ENCODE measurements at places on chromosomes 2 and 18. TPM values are rescaled to one million over a fixed set of nuclear protein-coding genes. Genes with fewer than 3 reads are reported as not detected.

Gene NOSTRIN
- polyA plus RNA-seq, result 37.2 TPM

- DNase-seq, result no peak
These were observed at the start of gene PSD4 for GRCh38 chr2:113173542-113174375. Gene PSD4, plus strand, starts transcription at chr2:113173971. Its CDS starts 8,486 bp downstream, at chr2:113182457.

DNA sequence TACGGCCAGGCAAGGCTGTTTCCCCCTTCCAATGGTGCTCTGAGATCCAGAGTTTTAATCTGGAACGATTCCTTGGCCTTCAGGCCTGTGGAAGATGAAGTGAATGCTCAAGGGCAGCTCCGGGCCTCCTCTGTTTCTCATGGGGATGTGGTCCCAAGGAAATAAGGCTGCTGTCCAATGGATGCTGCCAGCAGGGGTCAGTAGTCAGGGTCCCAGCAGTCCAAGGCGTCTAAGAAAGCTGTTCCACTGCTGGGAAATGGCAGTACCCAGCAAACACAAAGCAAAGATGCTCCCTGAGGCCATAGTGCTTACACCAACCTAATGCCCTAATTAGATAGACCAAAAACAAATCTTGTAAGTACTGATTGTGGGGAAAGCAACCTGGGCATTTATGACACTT is 12.5 kb downstream of the NMS start:
- no peak for DNase-seq

GRCh38 chr2:60496956-60497355 is 56.5 kb downstream of the BCL11A start:
- DNase-seq, result no peak

DNA sequence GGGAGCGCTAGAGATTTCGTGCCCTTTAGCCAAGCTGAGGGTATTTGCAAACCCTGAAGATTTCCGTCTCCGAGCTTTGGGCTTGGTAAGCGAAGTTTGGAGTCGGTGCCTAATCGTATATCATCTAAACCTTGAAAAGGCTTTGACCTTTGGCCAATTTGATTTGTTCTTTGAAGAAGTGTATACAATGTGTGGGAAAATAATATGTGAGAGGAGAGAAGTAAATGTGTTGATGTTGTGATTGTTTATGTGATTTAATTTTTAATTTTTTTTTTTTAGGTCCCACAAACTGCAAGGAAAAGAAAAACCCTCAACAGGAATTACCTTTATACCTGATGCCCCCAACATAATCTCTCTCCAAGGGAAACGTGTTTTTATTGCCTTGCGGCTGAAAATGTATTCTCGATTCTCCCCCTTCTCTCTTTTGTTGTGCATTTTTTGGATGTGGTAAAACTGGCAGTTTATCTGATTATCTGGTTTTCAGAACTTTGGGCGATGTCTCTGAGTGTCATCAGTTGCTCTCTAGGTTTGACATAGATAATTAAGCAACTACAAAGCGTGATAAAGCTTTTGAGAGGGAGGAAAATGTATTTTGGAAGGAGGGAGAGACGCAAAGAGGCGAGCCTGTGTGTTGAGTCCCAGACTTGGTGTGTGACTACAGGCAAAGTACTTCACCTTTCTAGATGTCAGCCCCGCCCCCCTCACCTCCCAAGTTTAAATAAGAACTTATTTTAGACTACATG is 912 bp upstream of the FBXO11 start:
- no peak for DNase-seq

DNA sequence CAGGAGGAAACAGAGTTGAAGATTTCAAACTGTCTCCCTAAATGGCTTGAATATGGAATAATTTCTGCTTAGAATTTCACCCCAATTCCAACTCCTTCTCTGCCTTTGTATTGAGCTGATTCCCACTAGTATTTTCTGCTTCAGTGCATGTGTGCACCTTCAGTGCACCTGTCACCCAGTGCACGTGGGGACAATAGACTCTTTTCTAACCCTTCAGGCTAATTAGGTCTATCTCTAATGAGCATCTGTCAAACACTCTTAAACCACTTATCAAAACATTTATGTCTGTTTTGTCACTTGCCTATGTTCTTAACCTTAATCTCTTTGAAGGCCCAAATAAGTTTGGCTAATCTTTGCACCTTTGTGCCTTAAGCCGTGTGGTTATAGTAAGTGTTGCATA is 232.0 kb upstream of the NETO1 start:
- no peak for DNase-seq

DNA sequence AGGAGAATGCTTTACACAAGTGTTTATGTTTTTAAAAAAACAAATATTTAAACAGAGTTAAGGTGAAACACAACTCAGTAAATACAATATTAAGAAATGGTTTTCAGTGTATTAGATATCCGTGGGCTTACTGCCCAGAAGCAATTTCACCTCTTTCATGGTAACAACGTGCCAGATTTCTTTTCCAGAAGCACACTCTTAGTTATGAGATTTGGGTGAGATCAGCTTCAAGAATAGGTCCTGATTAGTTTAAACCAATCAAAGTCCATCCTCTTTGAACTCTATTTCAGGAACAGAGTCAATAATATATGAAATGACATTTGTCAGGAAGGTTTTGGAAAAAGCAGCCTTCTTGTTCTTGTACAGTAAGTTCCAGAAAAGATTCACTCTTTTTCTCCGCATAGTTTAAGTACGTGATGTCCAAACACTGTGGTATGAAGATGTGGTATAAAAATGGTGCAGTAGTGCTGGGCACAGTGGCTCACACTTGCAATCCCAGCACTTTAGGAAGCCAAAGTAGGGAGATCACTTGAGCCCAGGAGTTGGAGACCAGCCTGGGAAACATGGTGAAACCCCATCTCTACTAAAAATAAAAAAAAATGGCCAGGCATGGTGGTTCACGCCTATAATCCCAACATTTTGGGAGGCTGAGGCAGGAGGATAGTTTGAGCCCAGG is 14.7 kb downstream of the USP34 start:
- no peak for DNase-seq

GRCh38 chr2:239602290-239603282 is 201.8 kb upstream of the HDAC4 start:
- DNase-seq, result no peak

- DNase-seq, result no peak
These were observed 60.2 kb downstream of the DNMT3A start for GRCh38 chr2:25281522-25281921.
